Stimulated activated CD4-positive, alpha-beta T cell treated with anti-CD3 and anti-CD28 coated beads, Interleukin-4, amount 100 ng/mL, for 1 hour (primary cell): ENCODE measurements at places on chromosomes 5 and 9.

GRCh38 chr9:942805-943580 is 33.5 kb upstream of the DMRT3 start:
- DNase-seq = no peak

DNA sequence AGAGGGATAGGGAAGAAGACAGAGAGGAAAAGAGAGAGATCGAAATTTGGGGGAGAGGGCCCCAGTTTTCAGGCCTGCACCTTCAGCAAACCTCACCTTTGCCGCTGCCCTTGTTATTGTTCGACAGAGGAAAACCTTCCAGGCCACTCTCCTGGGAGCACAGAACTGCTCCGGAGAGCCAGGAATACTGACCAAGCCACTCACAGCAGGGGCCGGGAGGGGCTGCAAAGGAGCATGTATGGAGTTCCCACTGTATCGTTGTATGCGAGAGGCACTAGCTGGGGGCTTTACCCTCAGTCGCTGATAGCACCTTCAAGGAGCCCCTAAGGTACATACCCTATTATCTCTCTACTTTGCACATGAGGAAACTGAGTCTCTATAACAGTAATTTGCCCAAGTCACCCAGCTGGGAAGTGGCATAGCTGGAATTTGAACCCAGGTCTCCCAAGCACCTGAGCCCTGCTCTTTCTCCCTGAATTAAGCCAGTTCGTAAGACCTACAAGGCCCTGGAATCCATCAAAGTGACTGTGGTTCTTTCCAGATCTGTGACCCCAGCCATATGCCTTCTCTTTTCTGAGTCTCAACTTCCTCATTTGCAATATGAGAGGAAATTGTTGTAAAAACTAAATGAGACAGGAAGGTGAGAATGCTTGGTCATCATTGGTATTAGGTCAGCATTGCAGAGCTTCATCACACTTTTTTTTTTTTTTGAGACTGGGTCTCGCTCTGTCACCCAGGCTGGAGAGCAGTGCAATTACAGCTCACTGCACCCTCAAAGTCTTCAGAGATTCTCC is 21.0 kb upstream of the FOXE1 start:
- no peak for DNase-seq

DNA sequence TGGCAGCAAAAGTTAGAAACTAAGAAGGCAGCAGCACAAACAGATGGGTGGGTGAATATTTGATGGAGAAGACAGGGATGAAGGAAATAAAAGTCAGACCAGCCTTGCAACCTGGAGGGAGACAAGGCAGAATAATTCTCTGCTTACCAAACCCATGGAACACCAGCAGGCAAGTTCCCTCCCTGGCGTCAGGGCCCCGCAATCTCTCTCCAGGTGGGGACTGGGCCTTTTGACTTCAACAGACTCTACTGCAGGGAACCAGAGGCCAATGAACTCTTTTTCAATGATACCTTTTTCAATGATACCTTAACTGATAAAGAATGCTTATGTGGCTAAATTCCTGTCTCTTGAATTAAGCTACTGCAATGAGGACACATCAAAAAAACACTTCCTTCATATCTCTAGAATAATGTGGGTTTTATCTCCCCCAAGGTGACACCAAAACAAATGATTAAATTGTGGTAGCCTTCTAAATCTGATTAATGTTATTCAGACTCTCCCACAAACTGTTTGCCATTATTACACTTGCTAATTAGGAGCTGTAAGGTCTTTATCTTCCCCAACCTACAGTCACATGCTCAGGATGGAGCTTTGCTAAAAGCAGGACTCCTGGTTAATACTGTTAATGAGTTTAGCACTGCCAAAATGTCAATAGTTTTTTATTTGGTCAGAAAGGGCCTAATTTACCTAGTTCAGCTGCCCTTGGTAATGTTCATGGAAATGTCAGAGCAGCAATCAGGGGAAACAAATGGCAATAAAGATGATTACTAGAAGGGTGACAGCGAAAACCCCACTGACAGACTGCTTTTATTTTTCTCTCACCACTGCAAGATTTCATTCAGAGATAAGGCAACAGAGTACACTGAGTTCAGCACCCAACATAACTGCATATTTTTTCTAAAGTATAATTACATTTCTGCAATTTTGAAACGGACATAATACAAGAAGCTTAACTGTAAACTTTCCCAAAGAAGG is 165.5 kb downstream of the TSSK1B start:
- DNase-seq = no peak

- DNase-seq = no peak
Measured at GRCh38 chr5:179422213-179422855, 77.1 kb upstream of the ADAMTS2 start.

GRCh38 chr5:30894811-30895210 is 298.7 kb upstream of the CDH6 start:
- DNase-seq = no peak

DNA sequence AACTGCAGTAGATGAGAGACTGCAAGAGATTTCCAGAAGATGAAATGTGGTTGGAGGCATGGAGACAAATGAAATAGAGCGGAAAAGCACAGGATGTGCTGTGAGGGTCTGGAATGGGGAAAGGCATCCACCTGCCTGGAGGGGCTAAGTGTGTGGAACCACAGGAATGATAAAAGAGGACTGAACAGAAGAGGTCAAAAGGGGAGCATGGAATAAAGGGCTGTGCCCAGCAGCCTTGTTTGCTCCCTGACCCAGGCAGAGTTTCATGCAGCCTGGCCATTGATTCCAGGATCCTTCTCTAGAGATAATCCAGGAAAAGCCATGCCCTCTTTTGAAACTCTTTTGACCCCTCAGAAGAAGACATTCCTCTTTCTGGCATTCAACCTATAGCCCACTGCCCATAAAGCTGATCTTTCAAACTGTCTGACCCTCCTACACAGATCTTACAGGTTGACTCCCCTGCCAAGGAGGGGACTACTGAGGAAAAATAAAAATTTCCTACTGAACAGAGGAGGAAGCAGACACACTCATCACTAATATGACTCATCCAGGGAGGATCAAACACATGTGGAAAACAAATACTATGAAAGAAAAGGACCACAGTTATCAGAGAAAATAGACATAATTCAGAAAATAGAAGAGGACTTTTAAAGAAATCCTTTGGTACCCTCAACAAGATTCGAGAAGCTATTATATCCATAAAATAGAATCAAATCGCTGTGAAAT is 273.5 kb upstream of the PCSK5 start:
- DNase-seq = no peak

DNA sequence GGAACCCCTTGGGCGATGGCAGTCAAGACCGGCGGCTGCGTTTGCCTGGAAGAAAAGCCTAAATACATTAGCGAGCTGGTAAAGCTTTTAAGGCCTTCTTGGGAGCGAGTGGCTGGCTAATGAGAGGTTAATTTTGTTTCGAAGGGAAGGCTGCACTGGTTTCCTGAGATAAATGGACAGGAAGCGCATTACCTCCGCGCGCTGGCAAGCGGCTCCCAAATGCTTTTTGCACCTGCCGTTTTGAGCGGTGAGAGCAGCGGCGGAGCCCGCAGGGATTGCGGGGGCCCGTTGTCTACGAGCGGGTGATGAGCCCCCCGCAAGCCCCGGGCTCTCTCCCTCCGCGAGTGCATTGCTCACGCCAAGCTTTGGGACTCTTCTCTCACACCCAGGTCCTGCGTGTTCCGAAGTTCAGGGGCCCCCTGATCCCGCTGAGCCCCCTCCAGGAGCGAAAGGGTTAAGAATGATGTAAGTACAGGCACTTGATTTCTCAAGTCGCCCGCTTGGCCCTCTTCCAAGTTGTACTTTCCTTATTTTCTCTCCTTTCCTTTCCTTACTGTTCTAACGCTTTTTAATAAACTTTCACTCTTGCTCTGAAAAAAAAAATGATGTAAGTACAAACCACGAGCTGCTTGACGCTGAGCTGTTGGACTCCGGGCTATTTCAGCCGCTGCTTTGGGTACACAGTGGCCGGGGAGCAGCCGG is 3.1 kb upstream of the RGMB start:
- peak; percentile 20 for DNase-seq

DNA sequence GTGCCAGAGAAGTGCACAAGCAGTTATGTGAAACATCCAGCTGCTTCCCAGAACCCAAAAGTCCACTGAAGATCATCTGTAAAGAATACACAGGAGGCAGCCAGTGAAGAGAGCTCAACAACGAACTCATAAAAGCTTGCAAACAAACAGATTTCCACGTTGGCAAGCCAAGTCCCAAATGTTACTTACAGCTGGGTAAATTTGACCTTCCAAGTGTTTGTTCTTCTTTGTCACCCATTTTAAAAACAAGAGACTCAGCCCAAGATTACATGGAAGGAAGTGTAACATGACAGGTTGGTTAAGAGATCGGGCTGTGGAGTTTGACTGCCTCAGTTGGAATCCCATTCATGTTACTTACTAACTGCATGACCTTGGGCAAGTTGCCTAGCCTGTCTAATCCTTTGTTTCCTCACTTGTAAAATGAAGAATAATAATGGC is 174.9 kb upstream of the PAPPA start:
- DNase-seq = no peak

- no peak for DNase-seq
Measured at GRCh38 chr5:139577689-139578290, 16.7 kb downstream of the UBE2D2 start.

GRCh38 chr5:33369485-33370465 is 71.0 kb upstream of the TARS1 start:
- DNase-seq = no peak

DNA sequence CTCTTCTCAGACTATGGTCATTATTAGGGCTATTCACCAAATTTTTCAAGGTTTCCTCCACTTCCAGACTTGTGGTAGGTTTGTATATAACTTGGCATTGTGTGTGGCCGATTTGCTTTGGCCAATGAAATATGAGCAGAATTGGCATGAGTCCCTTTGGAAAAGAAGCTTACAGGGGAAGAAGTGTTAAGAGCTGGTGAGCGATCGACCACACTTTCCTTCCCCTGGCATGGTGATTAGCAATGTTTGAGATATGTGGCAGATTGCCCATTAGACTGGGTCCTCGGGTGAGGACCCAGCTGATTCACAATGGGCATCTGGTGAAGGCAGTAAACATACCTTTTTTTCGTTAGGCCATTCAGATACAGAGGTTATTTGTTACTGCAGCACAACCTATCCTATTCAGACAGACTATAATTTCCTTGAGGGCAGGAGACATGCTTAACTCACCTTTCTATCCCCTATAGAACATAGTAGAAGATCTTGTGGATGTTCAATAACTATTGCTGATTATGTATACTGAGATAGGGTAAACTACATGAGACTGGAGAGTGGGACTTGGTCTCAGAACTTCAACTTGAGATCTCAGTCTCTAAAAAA is 62.8 kb upstream of the KLF9 start:
- no peak for DNase-seq

GRCh38 chr9:121207371-121207940 is 5.8 kb upstream of the RAB14 start:
- DNase-seq = no peak

DNA sequence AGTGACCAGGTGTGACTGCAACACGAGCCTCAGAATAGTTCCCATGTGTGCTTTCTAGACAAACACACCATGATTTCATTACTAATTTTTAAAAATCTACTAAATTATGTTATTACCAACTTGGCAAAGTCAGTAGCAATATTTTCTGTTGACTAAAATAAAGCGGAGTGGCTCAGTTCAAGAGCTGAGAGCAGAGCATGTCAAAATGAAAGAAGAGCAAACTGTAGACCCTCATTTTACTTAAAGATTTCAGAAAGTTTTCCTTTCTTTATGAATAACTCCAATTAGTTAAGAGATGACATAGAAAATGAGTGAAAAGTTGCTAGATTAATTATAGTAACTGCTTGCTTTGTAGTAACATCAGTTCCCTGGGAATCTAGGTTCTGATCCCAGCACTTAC is 17.9 kb downstream of the OXCT1 start:
- DNase-seq = no peak

- no peak for DNase-seq
Measured at GRCh38 chr5:131211669-131212068, 40.9 kb downstream of the LYRM7 start.
